ENCODE measurements at places on chromosomes 12 and 14.

DNA sequence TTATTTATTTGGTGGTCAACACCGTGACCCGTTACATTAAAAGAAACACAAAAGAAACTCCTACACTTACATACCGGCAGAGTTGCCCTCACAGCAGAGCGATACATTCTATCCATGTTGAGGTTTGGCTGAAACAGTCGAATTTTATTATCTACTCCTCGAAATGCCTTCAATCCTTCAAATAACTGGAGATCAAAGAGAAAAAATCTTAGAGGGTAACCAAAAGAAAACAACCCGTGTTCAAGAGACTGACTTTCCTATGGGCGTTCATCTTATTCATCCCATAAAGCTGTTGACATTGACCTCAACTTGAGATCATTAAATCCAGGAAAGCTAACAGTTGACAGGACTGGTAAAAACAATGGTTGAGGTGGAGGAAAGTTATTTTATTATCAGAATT is 67.7 kb downstream of the BCAT1 start:
- no peak overlapping the region for H3K4me3 ChIP-seq
- peaks cover 2% of the 10 kb centered on the region for H3K27me3 ChIP-seq
- no peak for DNase-seq
- H3K4me1 ChIP-seq, result peaks cover 4% of the 10 kb centered on the region

GRCh38 chr12:130879781-130880389 is 8.0 kb downstream of the RAN start:
- H3K4me1 ChIP-seq, result peaks cover 44% of the 10 kb centered on the region
- H3K4me3 ChIP-seq, result peak overlapping the region; percentile 63
- peak overlapping the region; percentile 21 for H3K27ac ChIP-seq
- H3K27me3 ChIP-seq, result no peaks in the 10 kb centered on the region
- H3K36me3 ChIP-seq, result peaks cover 29% of the 10 kb centered on the region

GRCh38 chr12:131223791-131224225 is 270.1 kb downstream of the ADGRD1 start:
- peaks cover 4% of the 10 kb centered on the region for H3K4me1 ChIP-seq
- no peaks in the 10 kb centered on the region for H3K36me3 ChIP-seq
- H3K4me3 ChIP-seq, result no peak overlapping the region
- no peak overlapping the region for H3K27ac ChIP-seq
- no peak for DNase-seq
- H3K27me3 ChIP-seq, result no peaks in the 10 kb centered on the region

- H3K36me3 ChIP-seq, result peaks cover 29% of the 10 kb centered on the region
- H3K4me3 ChIP-seq, result no peak overlapping the region
- no peak for DNase-seq
- H3K4me1 ChIP-seq, result peaks cover 23% of the 10 kb centered on the region
Observed at GRCh38 chr12:22474970-22475720, 69.2 kb downstream of the C2CD5 start.

DNA sequence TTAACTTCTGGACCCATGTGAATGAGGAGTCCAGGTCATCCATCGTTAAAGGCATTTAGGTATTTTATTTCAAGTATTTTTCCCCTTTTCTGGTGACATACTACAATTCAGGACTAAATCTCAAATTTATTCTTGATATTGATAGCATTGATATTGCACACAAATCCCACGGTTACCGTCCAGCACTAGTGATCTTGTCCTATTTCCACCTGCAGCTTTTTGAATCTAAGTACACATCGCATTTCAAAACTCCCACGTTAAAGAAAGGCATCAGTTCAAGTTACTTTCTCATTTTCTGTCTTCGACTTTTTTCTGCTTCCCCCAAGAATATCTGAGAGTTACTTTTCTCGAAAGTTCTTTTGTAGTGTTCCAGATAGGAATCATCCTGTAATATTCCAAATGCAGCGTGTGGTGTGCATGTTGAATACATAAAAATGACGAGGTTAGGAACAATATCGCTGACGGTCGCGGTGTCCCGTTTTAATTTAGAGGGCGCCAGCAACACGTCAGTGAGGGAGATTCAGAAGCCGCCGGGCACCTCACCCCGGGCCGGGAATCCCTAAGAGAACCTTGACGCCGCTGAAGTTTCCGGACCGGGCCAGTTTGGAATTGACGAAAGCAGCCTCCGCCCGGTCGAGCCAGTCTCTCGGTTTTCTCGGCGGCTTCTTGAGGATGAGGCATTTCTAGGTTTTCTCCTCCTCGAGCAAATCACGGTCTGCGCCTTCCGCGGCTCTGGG is 569 bp upstream of the RGS6 start:
- no peak for DNase-seq
- H3K36me3 ChIP-seq, result no peaks in the 10 kb centered on the region
- H3K4me1 ChIP-seq, result peaks cover 15% of the 10 kb centered on the region
- H3K27ac ChIP-seq, result no peak overlapping the region
- peak overlapping the region; percentile 47 for H3K4me3 ChIP-seq
- H3K27me3 ChIP-seq, result peaks cover 55% of the 10 kb centered on the region

DNA sequence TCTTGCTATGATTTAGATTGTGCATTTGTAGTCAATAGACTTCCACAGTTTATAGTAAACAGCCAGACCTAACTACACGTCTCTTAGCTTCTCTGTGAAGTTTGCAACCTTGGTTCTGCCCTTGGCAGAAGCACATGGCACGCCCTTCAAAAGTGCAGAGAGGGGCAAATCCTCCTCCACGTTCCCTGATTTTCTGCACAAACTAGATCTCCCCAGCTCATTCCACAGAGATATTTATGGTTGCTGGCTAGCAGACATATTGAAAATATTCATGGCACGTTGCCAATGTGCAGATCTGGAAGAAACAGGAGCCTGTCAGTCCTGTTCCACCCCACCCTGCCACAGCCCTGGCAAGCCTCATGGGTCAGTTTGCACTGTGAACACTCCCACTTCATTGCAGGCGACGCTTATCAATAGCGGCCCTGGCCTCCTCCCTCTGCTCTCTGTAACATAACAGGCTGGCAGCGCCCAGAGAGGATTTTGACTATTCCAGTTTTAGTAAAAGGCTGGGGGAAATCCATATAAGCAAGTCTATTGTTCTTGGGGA is 6.5 kb upstream of the LGALS3 start:
- H3K27me3 ChIP-seq, result peaks cover 21% of the 10 kb centered on the region
- H3K27ac ChIP-seq, result no peak overlapping the region
- DNase-seq, result no peak
- no peaks in the 10 kb centered on the region for H3K36me3 ChIP-seq
- no peak overlapping the region for H3K4me3 ChIP-seq
- H3K4me1 ChIP-seq, result peaks cover 18% of the 10 kb centered on the region

- no peak for DNase-seq
- no peaks in the 10 kb centered on the region for H3K27me3 ChIP-seq
- no peak overlapping the region for H3K4me3 ChIP-seq
- H3K36me3 ChIP-seq, result no peaks in the 10 kb centered on the region
Observed at GRCh38 chr12:71135077-71135811, 22.6 kb downstream of the TSPAN8 start.

DNA sequence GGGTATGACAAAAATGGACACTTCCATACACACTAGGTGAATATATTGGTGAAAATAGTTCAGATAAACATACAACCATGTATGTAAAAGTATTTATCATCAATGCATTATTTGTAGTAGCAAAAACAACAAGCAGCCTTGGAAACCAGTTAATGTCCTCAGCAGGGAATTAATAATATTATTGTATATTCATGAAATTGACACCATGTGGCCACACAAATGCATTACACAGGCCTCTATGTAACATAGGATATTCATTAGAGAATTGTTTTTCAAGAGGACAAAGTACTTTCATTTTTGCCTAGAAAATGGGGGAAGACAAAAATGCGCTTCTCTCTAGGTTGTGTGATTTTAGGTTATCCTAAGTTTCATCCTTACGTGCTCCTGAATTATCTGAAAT is 24.3 kb downstream of the SPRING1 start:
- peaks cover 19% of the 10 kb centered on the region for H3K27me3 ChIP-seq
- H3K27ac ChIP-seq, result no peak overlapping the region
- no peak overlapping the region for H3K4me3 ChIP-seq
- DNase-seq, result no peak
- peaks cover 21% of the 10 kb centered on the region for H3K36me3 ChIP-seq

GRCh38 chr14:56351861-56352260 is 227.7 kb upstream of the TMEM260 start:
- no peak overlapping the region for H3K27ac ChIP-seq
- no peaks in the 10 kb centered on the region for H3K4me1 ChIP-seq
- H3K36me3 ChIP-seq, result no peaks in the 10 kb centered on the region
- no peak overlapping the region for H3K4me3 ChIP-seq
- DNase-seq, result no peak

- H3K4me1 ChIP-seq, result peaks cover 18% of the 10 kb centered on the region
- no peaks in the 10 kb centered on the region for H3K36me3 ChIP-seq
- no peaks in the 10 kb centered on the region for H3K27me3 ChIP-seq
- DNase-seq, result peak; percentile 28
- peak overlapping the region; percentile 62 for H3K27ac ChIP-seq
- H3K4me3 ChIP-seq, result no peak overlapping the region
Observed at GRCh38 chr12:131105736-131106348, 152.1 kb downstream of the ADGRD1 start.

- H3K27me3 ChIP-seq, result peaks cover 2% of the 10 kb centered on the region
- no peak for DNase-seq
- H3K4me1 ChIP-seq, result peaks cover 8% of the 10 kb centered on the region
- H3K27ac ChIP-seq, result no peak overlapping the region
- H3K36me3 ChIP-seq, result no peaks in the 10 kb centered on the region
Observed at GRCh38 chr14:68653108-68653507, 139.8 kb downstream of the ZFP36L1 start.

GRCh38 chr14:53295985-53296582 is 143.0 kb upstream of the DDHD1 start:
- H3K4me1 ChIP-seq, result no peaks in the 10 kb centered on the region
- no peaks in the 10 kb centered on the region for H3K27me3 ChIP-seq
- DNase-seq, result no peak
- no peak overlapping the region for H3K27ac ChIP-seq

- H3K4me1 ChIP-seq, result no peaks in the 10 kb centered on the region
- H3K27ac ChIP-seq, result no peak overlapping the region
- no peak overlapping the region for H3K4me3 ChIP-seq
- no peak for DNase-seq
Observed at GRCh38 chr14:103073876-103074728, 9.9 kb upstream of the LBHD2 start.

DNA sequence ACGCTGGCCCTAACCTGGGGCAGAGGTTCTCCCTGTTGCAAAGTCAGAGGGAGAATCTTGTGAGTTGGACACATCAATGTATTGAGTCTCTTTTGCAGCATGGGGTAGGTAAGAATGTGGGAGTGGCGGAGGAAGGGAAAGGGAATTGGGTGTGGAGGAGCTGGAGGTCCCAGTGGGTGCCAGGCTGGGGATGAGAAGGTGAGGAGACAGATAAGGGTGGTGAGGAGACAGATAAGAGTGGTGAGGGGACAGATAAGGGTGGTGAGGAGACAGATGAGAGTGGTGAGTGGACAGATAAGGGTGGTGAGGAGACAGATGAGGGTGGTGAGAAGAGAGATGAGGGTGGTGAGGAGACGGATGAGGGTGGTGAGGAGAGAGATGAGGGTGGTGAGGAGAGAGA is 72.9 kb upstream of the SFSWAP start:
- no peaks in the 10 kb centered on the region for H3K36me3 ChIP-seq
- no peak overlapping the region for H3K27ac ChIP-seq
- no peak for DNase-seq

DNA sequence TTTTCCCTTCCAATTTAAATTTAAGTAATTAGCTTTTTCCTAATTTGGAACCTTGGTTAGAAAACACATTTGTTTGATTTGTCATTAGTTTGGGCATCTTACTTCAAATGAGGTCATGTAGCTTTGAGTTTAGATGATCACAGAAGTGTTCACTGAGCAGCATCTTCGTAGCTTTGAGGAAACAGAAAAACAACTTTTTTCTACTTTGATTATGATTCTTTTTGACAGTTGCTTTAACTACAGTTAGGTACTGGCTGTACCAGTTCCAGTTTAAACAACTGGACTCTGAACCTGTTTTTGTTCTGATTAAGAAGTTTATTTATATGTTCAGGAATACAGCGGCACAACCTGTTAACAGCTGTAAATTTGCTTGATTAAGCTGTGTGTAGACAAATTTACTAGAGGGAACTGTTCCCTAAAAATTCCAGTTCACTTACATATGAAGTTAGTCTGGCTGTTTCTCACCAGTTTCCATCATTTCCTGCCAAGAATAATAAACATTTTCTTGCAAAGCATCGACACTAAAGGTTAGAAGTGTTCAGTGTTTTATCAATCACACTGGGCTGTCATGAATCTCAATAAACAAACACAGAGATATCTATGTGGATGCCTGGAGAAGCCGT is 191.9 kb downstream of the RAD51B start:
- H3K4me1 ChIP-seq, result no peaks in the 10 kb centered on the region
- DNase-seq, result no peak
- H3K4me3 ChIP-seq, result no peak overlapping the region
- H3K36me3 ChIP-seq, result no peaks in the 10 kb centered on the region
- no peak overlapping the region for H3K27ac ChIP-seq
- H3K27me3 ChIP-seq, result no peaks in the 10 kb centered on the region

- no peak overlapping the region for H3K27ac ChIP-seq
- H3K27me3 ChIP-seq, result peaks cover 16% of the 10 kb centered on the region
- DNase-seq, result no peak
- H3K36me3 ChIP-seq, result no peaks in the 10 kb centered on the region
Observed at GRCh38 chr12:47744005-47744651, 14.6 kb downstream of the RAPGEF3 start.

DNA sequence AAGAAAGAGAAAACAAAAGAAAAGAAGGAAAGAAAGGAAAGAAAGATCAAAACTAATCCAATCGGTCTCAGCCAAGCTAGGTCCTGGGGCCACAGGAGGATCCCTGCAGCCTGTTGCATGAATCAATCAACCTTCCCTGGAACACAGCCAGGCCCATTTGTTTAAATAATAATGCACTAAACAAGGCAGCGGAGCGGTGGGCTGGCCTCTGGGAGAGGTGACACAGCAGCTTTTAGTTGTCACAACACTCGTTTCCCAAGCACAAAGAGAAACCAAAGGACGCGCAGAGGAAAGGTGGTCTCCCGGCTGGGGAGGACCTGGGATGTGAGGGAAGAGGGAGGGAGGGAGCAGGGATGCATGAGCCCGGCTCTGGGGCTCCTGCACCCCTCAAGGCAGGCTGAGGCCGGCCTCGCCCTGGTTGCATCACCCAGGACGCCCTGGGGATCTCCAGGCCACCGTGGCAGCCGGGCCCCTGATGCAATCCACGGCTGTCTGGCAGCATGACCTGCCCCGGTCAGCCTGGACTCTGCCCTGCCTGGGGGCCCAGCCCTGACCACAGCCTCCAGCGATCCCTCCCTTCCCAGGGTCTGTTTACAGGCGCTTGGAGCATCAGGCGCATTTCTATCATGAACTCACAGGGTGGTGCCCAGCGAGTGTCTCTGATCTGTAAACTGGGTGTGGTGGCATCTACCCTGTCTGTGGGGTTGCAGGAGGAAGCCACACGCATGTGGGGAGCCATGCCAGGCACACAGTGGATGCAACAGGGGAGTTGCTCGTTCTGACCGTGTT is 32.5 kb downstream of the MMP17 start:
- DNase-seq, result no peak
- no peak overlapping the region for H3K4me3 ChIP-seq
- no peaks in the 10 kb centered on the region for H3K27me3 ChIP-seq
- peaks cover 2% of the 10 kb centered on the region for H3K4me1 ChIP-seq
- no peaks in the 10 kb centered on the region for H3K36me3 ChIP-seq

- no peaks in the 10 kb centered on the region for H3K27me3 ChIP-seq
- H3K27ac ChIP-seq, result peak overlapping the region; percentile 47
- H3K36me3 ChIP-seq, result peaks cover 3% of the 10 kb centered on the region
- DNase-seq, result peak; percentile 46
- H3K4me1 ChIP-seq, result peaks cover 36% of the 10 kb centered on the region
- peak overlapping the region; percentile 83 for H3K4me3 ChIP-seq
Observed at GRCh38 chr14:55580470-55581341, 699 bp downstream of the KTN1 start.

- H3K4me3 ChIP-seq, result no peak overlapping the region
- H3K27me3 ChIP-seq, result peaks cover 54% of the 10 kb centered on the region
- peaks cover 17% of the 10 kb centered on the region for H3K4me1 ChIP-seq
- peaks cover 3% of the 10 kb centered on the region for H3K36me3 ChIP-seq
- no peak overlapping the region for H3K27ac ChIP-seq
- no peak for DNase-seq
Observed at GRCh38 chr14:92753250-92753649, 4.8 kb upstream of the LGMN start.
